ENCODE measurements at places on chromosomes 3 and 15.

GRCh38 chr15:29736012-29736743 lies 86.1 kb downstream of the TJP1 start:
- no peak for DNase-seq

GRCh38 chr15:99253381-99254090 lies 2.3 kb downstream of the LRRC28 start:
- DNase-seq, result no peak

DNA sequence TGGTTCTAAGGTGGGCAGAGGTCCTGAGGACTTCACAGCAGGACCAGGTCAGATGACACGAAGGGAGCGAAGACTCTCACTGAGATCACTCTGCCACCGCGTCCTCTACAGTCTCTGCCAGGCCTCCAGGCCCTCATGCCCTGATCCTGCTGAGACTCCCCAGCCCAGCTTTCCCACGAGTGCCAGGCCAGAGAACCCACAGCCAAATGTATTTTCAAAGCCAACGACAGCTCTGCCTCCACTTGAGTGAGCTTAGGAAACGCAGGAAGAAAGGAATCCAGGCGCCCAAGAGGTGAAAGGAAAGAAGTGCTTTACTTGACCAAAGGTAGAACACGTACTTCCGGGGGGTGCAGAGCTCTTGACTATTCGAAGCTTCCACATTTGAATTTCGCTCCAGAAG lies 275.0 kb downstream of the XXYLT1 start:
- no peak for DNase-seq

- DNase-seq, result no peak
These were observed 23.0 kb downstream of the LIMD1 start for GRCh38 chr3:45617430-45618080.

DNA sequence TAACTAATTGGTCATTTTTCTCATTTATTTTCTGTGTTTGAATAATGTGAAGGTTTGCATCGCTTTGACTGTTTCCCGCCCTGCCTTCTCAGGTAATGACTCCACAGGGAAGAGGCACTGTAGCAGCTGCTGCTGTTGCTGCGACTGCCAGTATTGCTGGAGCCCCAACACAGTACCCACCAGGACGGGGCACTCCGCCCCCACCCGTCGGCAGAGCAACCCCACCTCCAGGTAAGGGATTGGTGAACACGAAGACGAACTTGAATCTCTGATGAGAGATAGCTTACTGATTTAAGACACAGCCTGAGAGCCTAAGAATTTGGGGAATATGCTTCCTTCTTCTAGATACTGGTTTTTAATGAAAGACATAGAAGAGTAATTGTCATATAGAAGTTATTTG lies 22.9 kb downstream of the SNRPN start:
- no peak for DNase-seq

DNA sequence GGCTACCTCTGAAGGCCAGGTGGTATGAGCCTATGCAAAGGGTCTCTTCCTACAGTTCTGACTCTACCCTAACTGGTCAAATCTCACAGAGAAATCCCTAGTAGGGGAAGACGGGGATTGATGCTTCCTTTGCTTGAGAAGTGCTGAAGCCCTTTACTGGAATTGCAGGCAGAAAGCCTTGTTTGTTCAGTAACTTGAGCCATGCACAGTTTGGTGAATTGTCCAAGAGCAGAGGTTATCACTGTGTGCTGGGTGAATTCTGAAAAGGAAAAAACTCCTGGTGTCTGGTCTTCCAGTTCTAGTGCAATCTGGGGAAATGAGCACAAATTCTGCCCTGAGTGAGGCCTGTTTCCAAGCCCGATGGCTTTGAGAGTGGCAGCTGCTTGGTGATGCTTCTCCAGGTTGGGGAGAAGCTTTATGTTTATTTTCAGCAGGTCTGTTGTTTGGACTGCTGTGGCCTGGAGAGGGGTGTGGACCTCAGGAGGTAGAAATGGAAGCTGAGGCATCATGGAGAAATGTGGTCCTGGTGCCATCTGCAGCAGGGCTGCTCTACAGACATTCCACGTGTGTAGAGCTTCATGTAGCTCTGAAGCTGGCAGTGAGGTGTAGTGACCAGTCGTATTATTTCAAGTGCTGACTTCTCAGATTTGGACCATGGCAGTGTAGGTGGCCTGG lies 60.9 kb downstream of the ARNT2 start:
- DNase-seq, result no peak

GRCh38 chr3:132870541-132870940 lies 148.3 kb upstream of the NPHP3 start:
- DNase-seq, result no peak

DNA sequence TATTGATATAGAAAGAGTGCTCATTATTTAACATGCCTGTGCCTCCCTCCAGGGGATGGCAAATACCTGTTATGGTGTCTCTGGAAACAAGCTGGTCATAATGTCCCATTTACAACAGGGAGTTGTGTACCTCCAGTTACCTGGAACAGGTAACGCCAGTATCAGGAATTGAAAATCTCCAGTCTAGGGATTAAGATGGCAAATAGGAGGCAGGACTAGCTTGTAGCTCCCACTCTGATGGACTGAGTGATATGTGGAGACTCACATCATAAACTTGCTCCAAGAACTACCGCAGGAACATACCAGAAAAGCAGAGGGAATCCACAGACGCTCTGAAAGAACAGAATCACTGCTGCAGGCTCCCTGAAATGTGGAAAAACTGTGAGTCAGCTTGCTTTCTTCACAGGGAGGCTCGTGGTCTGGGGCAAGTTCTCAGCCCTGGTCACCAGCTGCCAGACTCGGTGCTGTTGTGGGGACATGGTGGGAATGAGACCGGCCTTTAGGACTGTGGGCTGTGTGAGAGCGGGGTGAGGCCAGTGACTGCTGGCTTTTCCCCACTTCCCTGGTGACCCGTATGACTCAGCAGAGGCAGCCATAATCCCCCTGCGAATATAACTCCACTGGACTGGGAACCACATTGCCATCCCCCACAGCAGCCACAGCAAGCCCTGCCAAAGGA lies 97.4 kb downstream of the KCNAB1 start:
- no peak for DNase-seq

- DNase-seq, result no peak
These were observed 127.2 kb downstream of the ZBTB20 start for GRCh38 chr3:115019900-115020299.

DNA sequence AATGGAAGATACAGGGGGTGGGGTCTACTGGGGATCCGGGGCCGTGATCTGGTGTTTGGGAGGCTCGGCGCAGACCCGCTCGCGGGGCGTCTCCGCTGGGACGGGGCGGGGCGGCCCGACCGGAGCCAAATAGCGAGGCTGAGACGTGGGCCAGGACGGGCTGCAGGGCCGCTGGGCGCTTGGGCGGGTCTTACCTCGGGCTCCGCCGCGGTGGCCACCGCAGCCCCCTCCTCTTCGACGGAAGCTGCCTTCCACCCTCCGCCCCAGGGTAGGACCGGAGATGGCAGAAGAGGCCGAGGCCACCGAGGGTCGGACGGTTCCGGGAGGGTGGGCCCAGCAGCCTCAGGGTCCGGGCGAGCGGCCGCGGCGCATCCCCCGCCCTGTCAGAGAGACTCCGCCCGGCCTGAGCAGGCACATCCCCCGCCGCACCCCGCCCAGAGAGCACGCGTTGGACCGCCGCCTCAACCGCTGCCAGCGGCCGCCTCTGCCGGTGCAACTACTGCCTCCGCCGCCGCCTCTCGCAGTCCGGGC lies 399 bp downstream of the MYO9A start:
- DNase-seq, result peak; percentile 73

DNA sequence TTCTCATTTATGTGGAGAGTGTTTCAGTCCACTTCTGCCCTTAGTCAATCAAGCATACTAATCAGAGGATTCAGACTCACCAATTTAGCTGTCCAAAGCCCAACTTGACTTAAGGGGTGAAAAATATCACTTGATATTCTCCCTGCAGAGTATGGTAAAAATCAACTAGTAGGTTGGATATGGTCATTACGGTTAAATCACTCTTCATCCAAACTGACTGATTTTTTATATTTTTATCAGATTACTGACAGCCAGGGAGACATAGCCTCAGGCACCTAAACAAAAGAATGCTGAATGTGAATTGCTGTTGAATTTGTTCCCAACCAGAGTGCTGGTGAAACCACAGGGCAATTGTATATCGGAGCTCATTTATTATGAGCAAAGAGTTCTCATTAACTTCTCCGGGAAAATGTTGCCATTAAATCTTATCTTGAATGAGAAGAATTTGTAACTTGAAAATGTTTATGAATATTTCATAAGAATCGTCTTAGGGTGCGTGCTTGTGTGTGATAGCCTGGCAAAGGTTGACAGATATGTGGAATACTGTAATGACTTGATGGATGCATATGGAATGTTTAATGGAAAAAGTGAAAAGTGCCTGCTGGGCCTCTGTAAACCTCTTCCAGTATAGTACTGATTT lies 411.2 kb downstream of the NAALADL2 start:
- DNase-seq, result no peak

DNA sequence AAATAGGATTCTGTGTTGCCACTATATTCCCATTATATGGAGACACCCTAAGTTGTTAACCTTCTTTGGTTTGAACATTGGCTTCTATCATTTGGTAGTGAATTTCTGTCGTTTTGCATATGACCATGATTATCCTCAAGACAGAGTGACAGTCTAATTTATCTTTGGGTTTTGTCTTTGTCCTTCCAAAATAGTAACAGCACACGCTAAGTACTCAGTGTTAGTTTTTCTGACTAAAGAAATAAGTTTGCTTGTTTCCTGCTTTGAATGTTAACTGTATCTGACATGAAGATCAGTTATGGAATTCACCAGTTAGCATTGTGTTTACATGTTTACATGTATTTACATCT lies 352.5 kb upstream of the GRM7 start:
- DNase-seq, result no peak

DNA sequence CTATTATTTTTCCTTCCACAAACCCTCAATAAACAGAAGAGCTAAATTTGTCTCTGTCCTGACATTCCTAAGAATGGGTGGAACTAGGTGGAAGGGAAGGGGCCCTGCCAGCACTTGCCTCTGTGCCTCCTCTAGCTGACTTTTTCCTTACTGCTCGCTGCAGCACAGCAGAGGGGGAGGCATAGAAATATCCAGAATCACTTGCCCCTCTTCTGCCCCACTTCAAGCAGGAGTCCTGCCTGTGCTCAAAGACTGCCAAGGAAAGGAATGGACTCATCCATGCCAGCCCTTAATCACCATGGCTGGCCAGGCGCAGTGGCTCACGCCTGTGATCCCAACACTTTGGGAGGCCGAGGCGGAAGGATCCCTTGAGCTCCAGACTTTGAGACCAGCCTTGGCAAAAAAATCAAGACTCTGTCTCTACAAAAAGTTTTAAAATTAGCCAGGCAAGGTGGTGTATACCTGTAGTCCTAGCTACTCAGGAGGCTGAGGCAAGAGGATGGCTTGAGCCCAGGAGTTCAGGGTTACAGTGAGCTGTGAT lies 51.8 kb downstream of the ADCY5 start:
- no peak for DNase-seq

GRCh38 chr3:53253707-53254508 lies 1.9 kb downstream of the TKT start:
- DNase-seq, result no peak

GRCh38 chr3:49013738-49014660 lies 4.4 kb downstream of the DALRD3 start:
- DNase-seq, result peak; percentile 63

DNA sequence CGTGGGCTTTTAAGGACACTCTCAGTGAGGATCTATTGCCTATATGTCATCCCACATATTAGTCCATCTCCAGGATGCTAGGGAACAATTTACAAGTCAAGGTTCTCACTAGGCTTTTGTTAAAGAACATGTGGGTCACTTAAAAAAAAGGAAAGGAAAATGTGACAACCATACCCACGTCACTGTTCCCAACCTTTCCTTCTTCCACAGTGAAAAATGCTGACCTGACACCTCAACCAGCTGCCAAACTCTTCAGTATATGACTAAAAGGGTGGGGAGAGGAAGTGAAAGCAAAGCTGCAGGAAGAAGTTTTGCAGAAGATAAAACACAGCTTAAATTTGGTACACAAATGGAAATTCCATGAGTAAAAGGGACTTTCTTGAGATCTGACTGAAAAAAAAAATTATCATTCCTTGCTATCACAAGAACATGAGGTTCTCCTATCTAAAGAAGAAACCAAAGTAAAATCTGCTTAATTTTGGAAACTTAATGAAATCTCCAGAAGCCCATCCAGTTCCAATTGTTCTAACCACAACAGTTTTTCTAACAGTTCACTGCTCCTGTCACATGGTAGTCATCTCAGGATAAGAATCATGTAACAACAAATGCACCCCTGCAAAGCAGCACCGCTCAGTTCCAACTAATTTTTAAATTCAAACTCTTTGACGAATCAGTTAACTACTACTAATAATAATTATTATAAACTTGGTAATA lies 117.0 kb upstream of the TSPAN3 start:
- no peak for DNase-seq

DNA sequence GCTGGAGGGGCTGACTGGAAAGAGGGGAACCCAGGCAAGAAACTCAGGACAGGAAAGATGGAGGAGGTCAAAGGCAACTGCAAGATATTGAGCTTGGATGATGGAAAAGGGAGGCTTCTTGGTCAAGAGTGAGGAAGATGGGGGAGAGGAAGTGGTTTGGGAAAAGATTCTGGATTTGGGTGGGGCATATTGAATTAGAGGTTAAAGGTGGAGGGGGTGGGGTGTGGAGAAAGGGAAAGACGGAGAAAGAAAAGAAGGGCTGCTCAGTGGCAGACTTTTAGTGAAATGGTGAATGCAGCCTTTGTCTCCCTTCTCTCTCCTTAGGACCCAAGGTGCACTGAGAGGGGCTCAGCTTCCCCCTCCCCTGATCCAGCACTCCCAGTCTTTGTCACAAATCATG lies 655 bp upstream of the FAM3D start:
- DNase-seq, result no peak

DNA sequence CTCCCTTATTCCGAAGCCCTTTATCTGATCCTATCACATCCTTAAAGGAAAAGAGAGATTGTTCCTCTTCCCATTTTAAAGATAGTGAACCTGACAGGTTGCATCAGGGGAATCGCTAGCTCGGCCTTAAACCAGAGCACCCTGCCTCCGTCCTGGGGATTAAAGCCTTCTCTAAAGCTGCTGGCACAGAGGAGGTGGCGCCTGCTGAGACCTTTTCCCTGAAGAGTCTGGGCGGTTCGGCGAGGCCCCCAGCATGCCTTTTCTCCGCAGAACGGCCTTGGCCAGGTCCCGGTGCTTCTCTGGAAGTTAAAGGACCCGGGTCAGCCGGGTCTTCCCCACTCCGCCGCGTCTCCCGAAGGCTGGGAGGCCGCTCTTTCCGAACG lies 593 bp downstream of the FAM219B start:
- no peak for DNase-seq

DNA sequence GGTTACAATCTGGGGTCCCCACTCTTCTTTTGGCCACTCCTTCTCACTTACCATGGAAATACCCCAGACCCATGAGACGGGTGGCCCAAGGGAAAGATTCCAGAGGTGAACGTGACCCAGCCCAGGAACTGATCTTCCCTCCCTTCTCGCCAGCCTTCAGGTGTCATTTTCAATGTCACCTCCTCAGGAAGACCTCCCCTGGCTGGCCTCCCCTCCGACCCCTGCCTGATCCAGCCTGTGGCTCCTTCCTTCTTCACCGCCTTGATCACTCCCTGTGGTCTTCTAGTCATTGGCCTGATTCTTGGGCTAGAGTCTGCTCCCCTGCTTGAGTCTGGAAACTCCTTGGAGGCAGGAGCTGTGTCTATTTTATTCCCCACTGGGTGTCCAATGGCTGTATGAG lies 146.1 kb downstream of the SMAD6 start:
- no peak for DNase-seq
